ENCODE measurements at places on chromosomes 3 and 15.

DNA sequence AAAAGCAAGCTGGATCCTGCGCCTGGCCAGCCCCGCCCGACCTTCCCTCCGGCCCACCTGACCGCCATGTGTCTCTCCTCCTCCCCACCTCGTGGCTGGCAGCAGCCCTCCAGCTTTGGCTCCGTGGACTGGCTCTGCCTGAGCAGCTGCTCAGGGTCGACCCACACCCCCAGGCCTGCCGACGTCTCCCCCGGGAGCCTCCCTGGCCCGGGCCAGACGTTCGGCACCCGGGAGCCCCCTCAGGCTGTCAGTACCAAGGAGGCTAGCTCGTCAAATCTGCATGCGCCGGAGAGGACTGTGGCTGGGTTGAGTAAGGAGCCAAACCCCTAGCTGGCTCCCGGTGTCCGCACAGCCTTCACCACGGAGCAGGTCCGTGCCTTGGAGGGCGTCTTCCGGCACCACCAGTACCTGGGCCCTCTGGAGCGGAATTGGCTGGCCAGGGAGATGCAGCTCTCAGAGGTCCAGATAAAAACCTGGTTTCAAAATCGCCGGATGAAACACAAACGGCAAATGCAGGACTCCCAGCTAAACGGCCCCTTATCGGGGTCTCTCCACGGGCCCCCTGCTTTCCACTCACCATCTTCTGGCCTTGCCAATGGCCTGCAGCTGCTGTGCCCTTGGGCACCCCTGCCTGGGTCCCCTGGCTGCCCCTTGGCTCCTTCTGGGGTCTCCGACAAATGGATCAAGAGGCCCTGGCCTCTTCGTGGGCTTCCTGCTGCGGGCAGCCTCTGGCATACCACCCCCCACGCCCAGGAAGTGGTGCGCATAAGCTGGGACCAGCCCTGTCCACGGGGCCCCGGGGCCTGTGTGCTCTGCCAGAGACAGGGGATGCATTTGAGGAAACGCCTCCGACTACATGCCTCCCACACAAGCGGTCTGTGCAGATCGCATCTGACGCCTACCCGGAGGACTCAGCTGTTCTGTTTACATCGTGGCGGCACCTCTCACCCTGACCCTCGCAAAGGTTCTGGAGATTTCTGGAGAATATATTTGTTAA, 345.0 kb downstream of the ZNF385D start:
- no peak for DNase-seq

GRCh38 chr3:33795856-33796536, 2.4 kb upstream of the PDCD6IP start:
- DNase-seq: no peak

GRCh38 chr15:26972636-26973035, 1.7 kb downstream of the GABRG3 start:
- no peak for DNase-seq

- DNase-seq: no peak
Observed at GRCh38 chr3:169117264-169117663, 546.2 kb downstream of the MECOM start.

GRCh38 chr3:12458901-12459300, 25.4 kb upstream of the TSEN2 start:
- DNase-seq: no peak

- no peak for DNase-seq
Observed at GRCh38 chr3:33826206-33826605, 27.8 kb downstream of the PDCD6IP start.

- DNase-seq: no peak
Observed at GRCh38 chr3:46296826-46297225, 54.6 kb downstream of the CCR3 start.

DNA sequence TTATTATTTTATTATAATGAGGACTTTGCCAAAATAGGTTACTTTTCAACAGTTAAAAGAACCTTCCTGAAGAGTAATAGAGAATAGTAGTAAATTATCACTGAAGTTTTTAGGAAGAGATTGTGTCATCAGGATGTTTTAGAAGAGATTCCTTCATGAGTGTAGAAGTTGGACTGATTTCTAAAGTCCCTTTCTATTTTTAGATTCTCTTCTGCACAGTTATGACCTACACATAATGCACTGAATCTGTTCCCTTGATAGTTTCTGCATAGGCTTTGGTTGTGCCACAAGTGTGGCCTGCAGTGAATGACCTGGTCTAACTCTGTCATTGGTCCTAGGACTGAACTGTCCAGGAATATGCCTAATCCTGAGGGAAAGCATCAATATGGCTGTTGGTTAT, 23.9 kb downstream of the SLC35A5 start:
- no peak for DNase-seq

GRCh38 chr3:108022256-108023150, 68.3 kb downstream of the CD47 start:
- no peak for DNase-seq

DNA sequence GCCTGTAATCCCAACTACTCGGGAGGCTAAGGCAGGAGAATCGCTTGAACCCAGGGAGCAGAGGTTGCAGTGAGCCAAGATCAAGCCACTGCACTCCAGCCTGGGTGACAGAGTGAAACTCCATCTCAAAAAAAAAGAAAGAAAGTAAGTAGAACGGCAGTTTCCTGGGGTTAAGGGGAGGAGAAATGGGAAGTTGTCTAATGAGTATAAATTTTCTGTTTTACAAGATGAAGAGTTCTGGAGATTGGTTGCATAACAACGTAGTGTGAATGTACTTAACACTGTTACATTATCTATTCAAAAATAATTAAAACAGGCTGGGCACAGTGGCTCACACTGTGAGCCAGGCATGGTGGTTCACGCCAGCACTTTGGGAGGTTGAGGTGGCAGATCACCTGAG, 45.4 kb downstream of the GRK7 start:
- no peak for DNase-seq

GRCh38 chr3:130748467-130748861, 1.8 kb upstream of the PIK3R4 start:
- DNase-seq: no peak

GRCh38 chr3:79211586-79212359, 556.0 kb downstream of the ROBO1 start:
- no peak for DNase-seq

GRCh38 chr3:52834871-52835501, at the start of gene MUSTN1:
MUSTN1 (minus strand) TSS chr3:52835019; CDS start chr3:52834948, 71 bp downstream.
- DNase-seq: no peak

DNA sequence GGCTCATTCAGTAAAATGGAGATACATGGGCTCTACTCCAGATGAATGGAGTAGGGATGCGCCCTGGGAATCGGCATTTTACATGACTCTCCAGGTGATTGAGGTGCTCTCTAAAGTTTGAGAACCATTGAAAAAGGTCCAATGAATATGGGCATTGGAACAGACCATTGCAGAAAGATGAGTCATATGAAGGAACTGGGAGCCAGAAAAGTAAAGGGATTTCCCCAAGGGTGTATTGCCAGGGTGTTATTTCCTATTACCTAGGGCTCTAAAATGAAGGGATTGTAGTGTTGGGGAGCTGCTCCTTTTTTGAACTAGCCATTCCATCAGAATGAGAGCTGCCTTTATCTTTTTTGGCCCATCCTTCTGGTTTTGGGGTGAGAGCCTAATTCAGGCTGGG, 21.7 kb downstream of the CLDN11 start:
- DNase-seq: no peak

- no peak for DNase-seq
Observed at GRCh38 chr3:57896691-57897090, 111.5 kb upstream of the FLNB start.

DNA sequence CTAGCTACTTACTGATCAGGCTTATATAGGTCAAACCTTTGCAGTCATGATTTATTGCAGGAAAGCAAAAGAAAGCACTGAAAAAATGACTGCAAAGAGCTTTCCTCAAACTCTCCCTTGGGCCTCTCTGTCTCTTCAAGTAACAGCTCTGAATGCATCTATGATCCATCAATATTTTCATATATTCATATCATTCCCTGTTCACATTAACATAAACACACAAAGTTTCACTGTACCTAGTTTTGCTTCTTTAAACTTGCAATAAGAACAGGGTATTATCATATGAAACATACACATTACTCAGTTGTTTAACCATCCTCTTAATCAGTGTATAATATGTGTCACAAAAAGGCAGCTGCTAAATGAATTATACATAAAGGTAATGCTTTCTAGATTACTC, 107.9 kb upstream of the ARL6 start:
- no peak for DNase-seq

- DNase-seq: no peak
Observed at GRCh38 chr15:68672781-68673205, 94.0 kb downstream of the CORO2B start.

GRCh38 chr3:98323425-98323824, 30.2 kb upstream of the OR5K4 start:
- DNase-seq: no peak

- DNase-seq: no peak
Observed at GRCh38 chr3:46202535-46202934, 5.6 kb downstream of the CCR1 start.

DNA sequence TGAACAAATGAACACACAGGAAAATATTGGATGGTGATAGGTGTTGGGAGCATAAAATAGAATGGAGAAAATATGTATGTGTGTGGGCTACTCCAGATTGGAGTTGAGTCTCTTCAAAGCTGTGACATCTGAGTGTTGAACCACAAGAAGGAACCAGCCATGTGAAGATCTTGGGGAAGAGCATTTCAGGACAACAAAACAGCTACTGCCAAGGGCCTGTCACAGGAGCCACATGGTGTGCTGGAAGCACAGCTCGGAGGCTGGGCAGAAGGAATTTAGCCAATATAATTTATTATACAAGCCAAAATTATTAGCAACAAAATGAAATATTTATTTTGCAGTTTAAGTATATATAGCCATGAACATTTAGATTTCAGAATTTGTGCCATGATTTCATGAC, 108.3 kb upstream of the FGF7 start:
- DNase-seq: no peak

DNA sequence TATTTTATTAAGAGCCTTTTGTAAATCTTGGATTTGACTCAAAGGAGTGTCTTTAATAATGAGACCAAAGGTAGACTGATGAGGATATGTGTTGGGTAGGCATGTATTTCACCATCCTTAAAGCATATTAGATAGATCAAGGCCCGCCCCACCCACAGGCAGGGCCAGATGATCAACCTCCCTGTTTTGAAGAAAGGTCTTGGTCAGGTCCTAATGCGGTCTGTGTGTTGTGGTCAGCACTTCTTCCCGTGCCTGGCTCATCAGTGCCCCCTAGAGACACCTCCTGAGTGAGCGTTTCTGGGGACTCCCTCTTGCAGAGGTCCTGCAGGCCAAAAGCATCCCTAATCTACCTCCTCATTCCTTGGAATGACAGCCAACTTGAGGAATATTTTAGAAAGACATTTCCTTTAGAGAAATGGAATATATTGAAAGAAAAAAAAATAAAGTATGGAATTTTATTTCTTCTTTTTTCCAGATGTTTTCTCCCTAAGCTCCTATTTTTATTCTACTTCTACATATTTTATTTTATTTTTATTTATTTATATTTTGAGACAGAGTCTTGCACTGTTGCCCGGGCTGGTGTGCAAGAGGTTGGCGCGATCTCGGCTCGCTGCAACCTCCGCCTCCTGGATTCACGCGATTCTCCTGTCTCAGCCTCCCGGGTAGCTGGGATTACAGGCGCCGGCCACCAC, 6.0 kb downstream of the TM4SF4 start:
- no peak for DNase-seq

DNA sequence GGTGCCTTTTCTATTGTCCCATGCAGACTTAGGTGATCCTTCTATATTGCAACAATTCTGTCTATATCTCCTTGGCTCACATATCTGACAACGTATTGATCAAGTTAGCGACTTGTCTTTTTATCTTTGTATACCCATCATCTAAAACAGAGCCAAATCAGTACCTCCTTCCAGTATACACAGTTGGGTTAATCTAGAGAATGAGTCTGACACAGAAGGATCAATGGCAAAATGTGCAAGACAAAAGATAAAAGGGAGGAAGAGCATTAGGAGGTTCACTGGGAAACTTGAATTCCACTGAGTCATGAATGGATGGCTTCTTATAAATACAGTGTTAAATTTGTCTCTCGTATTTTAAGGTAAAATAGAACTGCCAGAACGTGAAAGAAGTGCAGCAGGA, 6.0 kb downstream of the AADAC start:
- no peak for DNase-seq

DNA sequence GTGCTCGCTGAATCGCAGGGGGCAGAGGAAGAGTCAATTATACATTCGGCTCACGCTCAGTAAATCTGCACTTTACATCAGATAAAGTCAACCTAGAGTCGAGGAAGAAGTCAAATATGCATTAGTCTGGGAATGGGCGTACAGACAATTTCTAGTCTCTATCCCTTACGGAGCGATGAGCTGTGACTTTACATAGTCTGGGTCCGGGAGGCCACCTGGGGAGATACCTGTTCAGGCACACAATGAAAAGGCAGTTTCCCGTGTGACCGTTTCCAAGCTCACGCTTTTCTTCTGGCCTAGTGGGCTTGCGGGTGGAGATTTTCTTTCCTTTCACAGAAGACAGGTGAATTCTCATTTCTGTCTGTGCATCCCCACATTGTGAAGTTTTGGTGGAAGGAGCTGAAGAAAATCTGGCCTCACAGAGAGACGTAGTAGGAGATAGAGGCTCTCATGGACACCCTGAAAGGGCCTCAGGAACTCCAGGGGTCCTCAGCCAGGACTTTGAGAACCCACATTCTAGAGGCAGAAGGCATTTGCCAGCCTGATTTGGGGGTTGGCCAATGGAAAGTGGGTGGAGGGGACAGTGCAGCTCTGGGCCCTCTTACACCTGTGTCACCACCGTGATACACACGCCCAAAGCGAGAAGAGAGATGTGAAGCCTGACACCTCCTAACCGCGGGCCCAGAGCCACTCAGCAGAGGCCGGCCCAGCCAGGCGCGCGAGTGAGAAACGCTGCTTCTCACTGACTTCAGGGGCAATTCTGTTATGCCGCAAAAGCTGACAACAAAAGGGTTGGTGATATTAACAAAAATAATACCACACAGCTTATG, 10.7 kb upstream of the OCA2 start:
- no peak for DNase-seq

- no peak for DNase-seq
Observed at GRCh38 chr3:161393803-161394202, 22.5 kb upstream of the SPTSSB start.

DNA sequence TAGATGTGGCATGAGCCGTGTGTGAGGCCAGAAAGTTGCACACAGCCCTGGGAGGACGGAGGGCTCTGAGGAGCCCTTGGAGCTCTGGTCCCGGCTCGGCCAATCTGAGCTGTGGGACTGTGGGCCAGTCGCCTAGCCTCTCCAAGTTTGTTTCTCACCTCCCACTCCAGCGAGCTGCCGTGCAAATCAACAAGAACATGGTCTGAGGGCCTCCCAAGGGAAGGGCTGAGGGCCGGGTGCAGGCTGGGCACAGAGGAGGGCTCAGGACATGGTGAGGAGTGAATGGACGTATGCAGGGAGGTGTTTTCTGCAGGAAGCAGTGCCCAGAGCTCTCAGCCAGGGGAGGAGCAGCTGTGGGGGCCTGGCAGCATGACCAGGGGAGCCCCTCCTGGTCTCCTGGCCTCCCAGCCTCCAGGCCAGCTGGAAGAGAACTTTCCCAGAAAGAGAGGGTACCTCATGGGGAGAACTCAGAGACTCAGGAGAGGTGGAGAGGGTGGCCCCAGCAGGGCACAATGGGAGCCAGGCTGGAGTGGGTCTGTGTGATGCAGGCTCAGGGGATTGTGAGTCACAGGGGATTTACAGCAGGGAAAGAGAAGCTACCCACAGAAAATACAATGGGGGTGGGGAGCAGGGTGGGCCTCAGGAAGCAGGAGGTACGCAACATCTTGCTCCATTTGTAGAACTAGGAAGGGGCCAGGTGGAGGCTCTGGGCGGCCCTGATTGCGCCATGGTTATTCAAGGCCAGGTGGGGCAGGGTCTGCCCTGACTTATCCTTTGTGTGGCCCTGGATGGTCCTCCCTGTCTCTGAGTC, 24.8 kb downstream of the PSTPIP1 start:
- DNase-seq: no peak

GRCh38 chr3:195828762-195829161, 17.0 kb upstream of the MUC4 start:
- DNase-seq: no peak
